Cardiac muscle cell (in vitro differentiated cells and primary cell): ENCODE measurements at places on chromosomes 11 and 22. TPM values are rescaled to one million over a fixed set of nuclear protein-coding genes. Genes with fewer than 3 reads are reported as not detected.
A peak's percentile ranks its signal among the peaks of the same experiment; 100 is the strongest.

The TRIM49 gene
- total RNA-seq = not detected in 2 replicates

DNA sequence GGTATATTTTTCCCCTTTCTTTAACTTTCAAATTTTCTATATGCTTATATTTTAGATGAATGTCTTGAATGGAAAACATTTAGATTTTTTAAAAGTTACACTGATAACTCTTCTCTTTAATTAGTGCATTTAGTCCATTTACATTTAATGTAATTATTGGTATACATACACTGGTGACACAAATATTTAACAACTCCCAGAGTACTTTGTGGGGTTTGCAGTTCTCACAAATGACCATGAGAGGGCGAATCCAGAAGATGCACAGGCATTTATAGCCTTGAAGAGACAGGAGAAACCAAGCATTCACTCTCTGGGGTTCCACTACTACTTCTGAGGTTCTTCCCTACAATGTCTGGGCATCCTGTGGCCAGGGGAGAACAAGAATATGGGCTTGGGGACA, 125.1 kb downstream of the TIMP3 start:
- peak; percentile 48 for DNase-seq

- no peak for DNase-seq
These were observed 9.7 kb downstream of the EHF start for GRCh38 chr11:34630544-34630943.

GRCh38 chr11:28242596-28242995, 134.4 kb downstream of the METTL15 start:
- DNase-seq = no peak

DNA sequence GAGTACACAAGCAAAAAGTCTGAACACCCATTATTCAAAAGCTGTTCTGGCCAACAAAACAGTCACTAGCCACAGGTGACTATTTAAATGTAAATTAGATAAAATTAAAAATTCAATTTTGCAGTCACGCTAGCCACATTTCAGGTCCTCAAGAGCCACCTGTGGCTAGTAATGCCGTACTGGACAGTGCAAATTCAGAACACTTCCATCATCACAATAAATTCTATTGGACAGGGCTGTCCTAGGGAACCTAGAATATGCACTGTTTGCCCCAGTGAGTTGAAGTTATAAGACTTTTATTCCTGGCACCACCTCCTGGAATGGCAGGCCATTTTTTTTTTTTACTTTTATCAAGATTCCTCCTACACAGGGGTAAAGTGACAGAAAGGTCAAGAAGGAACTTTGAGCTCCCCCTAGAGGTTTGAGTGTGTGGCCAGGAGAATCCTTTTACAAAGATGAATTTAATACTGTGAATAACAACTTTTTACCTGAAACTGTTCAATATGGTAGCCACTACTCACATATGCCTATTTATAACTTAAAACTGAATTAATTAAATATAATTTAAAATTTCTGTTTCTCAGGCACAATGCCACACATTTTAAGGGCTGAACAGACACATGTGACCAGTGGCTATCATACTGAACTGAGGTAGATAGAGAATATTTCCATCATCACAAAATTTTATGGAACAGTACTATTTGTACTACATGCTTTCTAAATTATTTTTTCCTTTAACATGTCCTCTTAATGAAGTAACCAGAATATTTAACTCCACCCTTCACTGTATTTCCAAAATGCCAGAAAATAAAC, 6.5 kb downstream of the MSANTD2 start:
- DNase-seq = peak; percentile 74

DNA sequence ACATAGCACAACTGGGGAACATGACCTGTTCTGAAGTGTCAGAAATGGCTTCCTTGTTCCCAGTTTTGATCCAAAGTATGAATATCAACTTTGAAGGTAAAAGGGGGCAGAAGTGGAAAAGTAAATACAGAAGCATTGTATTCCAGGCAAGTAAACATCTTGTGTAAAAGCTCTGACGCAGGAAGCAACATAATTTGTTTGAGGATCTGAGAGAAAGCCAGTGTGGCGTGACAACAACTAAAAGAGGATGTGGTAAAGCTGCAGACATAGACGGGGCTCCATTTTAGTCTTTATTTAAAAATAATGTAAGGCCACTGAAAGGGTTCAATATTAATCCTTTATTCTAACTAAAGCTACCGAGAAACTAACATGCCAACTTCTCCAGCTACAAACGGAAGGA, 310.2 kb downstream of the DLG2 start:
- no peak for DNase-seq
